ENCODE measurements at places on chromosomes 4 and X. TPM values are rescaled to one million over a fixed set of nuclear protein-coding genes. Genes with fewer than 3 reads are reported as not detected.

Gene RADX
- total RNA-seq = 1.4 TPM

Gene KCNIP4
- total RNA-seq = not detected

Gene ITGB1BP2
- 3.4 TPM for total RNA-seq

Gene TRIM75
- not detected for total RNA-seq

Gene PNMA5
- not detected for total RNA-seq

Gene PHOX2B
- total RNA-seq = not detected

Gene SMIM10L2A
- total RNA-seq = 0.79 TPM

Gene CCSER1
- 0.20 TPM for total RNA-seq

Gene TMPRSS11F
- total RNA-seq = not detected

Gene TENM3
- total RNA-seq = 1.2 TPM
